ELF-1 (cell line): ENCODE measurements at places on chromosomes 7 and 10.

DNA sequence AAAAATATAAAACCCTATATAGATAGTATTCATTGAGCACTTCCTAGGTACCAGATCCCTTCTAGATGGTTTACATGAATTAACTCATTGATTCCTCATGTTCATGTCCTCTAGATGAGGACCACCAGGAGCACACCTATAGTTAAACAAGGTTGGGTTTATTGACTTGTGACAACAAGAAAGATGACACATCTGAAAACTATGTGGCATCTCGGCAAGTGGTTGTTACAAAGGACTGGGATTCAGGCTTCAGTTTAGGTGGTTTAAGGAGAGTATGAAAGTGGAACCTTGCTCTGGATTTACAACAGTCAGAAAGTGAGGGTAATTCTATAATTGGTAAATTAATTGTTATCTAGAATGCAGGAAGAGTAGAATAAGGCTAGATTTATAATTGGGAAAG, 99.0 kb upstream of the PHF14 start:
- DNase-seq = peak; percentile 10

GRCh38 chr10:131786756-131787605, 113.8 kb upstream of the PPP2R2D start:
- no peak for DNase-seq

DNA sequence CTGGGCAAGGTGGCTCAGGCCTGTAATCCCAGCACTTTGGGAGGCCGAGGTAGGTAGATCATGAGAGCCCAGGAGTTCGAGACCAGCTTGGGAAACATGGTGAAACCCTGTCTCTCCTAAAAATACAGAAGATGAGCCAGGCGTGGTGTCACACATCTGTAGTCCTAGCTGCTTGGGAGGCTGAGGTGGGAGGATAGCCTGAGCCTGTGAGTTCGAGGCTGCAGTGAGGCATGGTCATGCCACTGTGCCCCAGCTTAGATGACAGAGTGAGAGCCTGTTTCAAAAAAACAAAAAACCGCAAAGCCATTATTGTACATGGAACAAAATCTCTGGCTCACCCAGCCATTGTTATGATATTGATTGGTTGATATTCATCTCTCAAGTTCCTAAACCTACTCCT, 53.7 kb downstream of the KMT2E start:
- no peak for DNase-seq

DNA sequence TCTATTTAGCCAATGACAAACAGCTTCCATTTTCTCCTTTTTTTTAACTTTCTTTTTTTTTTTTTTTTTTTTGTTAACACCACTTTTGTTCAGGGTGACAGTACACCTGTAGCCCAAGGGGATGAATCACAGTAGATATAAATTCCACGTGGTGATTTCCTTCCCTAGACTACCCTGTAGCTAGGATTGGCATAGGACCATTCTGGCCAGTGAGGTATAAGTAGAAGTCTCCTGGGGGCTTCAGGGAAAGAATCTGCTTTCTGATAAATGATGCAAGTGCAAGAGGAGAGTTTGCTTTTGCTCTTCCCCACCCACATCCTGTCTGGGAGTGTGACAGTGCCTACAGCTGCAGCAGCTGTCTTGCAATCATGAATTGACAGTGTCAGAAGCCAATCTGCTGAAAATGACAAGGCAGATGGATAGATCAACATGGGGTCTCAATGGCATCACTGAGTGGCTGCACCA, 63.2 kb upstream of the TOMM7 start:
- DNase-seq = no peak

GRCh38 chr10:13636776-13637175, 50.0 kb downstream of the PRPF18 start:
- no peak for DNase-seq

DNA sequence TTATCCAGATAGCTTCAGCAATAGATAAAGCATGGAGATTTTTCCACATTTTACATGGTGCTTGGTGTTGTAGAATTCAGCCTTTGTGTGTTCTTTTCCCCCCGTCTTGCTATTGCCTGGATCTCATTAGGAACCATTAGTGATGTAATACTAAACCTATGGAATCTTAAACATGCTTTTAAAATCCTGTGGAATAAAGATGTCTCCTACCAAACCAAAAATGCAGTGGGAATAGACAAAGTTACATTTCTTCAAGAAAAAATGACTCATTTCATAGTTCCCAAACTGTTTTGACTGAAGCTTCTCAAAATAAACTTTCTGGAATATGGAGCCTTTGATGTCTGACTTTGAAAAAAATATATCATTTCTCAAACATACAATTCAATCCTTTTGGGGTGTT, 44.0 kb downstream of the CALD1 start:
- DNase-seq = no peak

DNA sequence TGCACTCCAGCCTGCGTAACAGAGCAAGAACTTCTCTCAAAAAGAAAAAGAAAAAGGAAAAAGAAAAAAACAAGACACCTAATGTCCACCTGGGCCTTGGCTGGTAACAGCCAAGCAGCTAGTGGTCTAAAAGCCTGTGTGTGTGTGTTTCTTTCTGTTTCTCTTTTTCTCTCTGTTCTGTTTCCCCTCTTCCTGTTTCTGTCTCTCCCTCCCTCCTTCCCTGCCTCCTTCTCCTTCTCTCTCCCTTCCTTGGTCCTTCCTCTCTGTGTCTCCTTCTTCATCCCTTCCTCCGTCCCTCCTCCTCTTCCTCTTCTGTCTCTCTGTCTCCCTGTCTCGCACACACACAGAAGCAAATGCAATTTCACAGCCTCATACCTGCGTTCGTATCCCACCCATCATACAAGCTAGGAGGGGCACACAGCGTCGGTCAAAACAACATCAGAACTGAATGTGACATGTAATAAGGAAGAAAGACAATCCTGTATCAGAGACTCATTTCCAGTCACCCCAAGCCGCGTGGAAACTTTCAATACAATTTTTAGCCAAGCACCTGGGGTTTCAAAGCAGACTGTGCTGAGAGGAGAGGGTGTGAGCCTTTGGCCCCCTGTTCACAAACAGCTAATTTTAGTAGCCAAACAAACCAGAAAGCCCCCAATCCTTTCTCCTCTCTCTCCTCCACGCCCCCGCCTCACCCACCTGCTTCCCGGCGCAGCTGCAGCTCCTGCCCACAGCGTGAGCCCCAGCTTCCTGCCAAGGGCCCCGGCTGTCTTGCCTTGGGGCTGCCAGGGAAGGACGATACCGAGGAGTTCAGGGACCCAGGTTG, 50.2 kb upstream of the GNA12 start:
- DNase-seq = no peak

DNA sequence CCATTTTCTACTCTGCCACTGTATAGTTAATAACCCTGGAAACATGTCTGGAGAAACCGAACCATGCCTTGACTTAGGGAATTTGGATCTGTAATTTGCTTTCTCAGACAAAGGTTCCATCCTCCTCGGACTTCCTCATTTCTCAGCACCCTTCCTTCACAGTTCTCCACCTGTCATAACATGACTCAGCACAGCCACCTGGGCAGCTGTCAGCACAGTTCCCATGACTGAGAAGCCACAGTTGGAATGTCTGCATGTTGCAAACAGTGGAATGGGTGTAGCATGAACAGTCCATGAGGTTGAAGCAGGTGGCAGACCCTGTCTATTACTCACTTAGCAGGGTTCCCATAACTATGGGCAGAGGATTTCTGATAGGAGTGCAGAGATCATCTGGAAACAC, 634 bp upstream of the OR9A4 start:
- no peak for DNase-seq

- DNase-seq = peak; percentile 10
Measured at GRCh38 chr7:15305002-15305600, 256.7 kb downstream of the AGMO start.

DNA sequence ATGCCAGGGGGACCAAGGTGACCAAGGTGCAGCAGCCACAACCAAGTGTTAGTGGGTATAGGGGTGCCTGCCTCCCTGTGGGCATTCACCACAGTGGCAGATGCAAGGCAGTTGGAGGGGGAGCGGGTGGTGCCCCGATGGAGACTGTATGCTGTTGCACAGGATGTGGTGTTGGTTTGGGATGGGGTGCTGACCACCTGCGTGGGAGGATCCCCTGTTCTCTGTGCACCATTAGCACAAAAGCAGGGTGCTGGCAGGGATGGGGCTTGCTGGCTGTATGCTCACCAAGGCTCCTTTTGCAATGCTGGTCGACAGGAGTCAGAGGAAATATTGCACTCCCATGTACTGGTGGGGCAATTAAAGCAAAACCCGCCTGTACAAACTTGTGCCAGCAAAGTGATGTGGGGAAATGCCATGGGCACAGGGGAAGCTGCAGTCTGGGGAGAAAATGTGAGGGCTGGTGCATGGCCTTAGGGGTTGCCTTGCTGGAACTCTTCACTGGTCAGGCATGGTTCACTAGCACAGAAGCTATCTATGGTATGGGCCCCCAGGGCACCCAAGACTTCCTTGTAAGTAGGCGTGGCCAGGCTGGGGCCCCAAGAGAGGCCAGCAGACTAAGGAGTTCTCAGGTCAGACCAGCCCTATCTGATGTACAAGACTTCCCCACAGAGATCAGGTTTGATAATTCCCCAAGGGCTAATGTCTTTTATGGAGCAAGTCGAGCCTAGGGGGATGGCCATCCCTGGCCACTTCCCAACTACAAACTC, 51.9 kb upstream of the GNAT3 start:
- peak; percentile 77 for DNase-seq

DNA sequence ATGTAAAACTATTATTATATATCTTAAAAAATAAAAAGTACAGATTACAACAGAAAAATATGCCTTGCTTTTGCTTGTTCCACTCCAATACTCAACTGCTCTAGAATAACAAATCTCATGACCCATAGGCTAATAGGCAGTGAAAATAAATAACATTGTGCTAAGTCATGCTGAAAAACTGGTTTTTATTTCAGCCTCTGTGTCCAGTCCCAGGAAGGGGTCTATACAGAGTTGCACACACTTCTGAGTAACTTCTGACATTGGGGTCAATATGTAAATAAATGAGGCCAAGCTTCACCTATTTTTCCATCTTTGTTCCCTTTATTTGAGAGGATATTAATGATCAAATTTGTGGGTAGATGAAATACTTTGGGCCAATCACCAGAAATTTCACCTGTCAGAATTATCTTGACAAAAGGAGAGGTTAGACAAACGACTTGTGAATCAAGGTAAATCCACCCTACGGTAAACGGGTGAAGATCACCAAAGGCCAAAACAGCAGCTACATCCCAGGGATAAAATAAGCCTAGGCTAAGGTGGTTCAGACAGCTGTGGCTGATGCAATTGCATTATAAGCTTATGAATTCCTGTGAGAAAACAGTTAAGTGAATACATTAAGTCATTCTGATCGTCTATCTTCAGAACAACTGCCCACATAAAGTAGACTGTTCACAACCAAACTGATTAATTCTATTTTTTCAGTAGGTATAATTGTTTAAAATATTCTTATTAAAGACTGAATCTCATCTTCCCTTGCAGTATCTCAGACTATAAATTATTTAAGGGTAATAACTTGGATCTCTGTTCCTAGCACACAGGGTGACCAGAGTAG, 87.5 kb downstream of the UBE2H start:
- DNase-seq = no peak

DNA sequence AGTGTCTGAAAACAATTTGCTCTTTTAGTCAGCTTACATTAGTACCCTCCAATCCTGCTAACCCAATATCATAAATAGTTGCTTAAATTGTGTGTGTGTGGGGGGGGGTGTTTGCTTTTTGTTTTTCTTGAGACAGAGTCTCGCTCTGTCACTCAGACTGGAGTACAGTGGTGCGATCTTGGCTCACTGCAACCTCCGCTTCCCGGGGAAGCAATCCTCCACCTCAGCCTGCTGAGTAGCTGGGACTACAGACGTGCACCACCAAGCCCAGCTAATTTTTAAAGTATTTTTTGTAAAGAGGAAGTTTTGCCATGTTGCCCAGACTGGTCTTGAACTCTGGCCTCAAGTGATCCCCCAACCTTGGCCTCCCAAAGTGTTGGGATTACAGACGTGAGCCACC, 73.5 kb upstream of the PDLIM1 start:
- DNase-seq = no peak

- DNase-seq = no peak
Measured at GRCh38 chr10:88800152-88801125, 2.1 kb upstream of the LIPM start.

- no peak for DNase-seq
Measured at GRCh38 chr7:16881844-16882243, at the start of gene AGR3. Gene AGR3 (minus strand): TSS chr7:16881983. CDS start chr7:16878618, 3,365 bp downstream.

DNA sequence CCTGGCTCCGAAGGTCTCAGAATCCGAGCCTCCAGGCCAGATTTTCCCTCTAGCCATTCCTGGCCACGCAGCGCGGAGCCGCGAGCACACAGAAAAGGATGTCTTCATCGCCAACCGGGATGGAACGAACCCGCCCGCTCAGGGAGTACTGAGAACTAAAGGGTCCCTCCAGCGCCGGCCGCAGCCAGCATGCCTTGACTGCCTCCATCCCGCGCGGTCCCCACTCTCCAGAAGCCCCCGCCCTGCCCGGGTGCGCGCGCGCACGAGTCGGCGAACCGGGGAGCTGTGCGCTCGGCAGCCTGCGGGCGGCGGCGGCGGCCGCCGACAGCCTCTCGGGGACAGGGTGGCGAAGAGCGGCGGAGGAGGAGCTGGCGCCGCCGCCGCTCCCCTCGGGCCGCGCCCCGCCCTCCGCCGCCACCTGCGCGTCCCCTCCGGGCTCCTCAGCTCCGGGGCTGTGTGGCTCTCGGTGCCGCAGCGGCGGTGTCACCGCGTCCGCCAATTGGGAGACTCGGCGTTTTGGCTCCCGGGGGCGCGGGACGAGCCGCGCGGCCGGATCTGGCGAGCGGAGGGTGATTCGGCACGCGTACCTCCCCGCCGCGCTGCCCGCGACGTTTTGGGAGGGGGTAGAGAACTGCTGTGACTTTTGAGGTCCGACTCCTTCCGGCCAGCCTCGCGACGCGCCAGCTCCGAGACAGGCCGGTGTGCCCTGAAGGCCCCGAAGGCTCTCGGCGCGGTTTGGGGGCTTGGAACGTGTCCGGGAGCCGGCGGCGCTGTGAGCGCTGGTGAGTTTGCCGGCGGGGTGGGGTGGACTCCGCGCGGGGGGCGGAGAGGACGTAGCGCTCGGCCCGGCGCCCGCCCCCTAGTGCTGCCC, 453 bp upstream of the GALNT17 start:
- peak; percentile 81 for DNase-seq

DNA sequence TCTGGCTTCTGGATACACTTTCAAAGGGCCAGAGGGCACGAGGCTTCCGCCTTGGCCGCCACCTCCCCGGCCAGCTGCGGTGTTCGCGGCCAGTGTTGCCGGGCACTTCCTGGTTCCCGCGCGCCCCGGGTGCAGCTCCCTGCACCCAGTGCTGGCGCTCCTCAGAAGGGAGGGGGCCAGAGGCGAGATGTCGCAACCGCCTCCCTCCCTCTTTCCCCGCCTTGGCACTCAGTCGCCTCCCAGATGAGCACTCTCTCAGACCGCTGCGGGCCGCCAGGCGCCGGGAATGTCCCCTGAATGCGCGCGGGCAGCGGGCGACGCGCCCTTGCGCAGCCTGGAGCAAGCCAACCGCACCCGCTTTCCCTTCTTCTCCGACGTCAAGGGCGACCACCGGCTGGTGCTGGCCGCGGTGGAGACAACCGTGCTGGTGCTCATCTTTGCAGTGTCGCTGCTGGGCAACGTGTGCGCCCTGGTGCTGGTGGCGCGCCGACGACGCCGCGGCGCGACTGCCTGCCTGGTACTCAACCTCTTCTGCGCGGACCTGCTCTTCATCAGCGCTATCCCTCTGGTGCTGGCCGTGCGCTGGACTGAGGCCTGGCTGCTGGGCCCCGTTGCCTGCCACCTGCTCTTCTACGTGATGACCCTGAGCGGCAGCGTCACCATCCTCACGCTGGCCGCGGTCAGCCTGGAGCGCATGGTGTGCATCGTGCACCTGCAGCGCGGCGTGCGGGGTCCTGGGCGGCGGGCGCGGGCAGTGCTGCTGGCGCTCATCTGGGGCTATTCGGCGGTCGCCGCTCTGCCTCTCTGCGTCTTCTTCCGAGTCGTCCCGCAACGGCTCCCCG, at the start of gene FFAR4:
TSS of gene FFAR4 (plus strand) at position 231 of the 842 bp plus-strand sequence. CDS start at position 287, 56 bp downstream.
- peak; percentile 60 for DNase-seq

GRCh38 chr10:125039354-125039769, 97.4 kb downstream of the ZRANB1 start:
- DNase-seq = no peak
